Astrocyte of the cerebellum (primary cell): ENCODE measurements at places on chromosomes 5 and 9.

GRCh38 chr9:124110307-124110915, 98.8 kb downstream of the LHX2 start:
- peak; percentile 64 for DNase-seq

DNA sequence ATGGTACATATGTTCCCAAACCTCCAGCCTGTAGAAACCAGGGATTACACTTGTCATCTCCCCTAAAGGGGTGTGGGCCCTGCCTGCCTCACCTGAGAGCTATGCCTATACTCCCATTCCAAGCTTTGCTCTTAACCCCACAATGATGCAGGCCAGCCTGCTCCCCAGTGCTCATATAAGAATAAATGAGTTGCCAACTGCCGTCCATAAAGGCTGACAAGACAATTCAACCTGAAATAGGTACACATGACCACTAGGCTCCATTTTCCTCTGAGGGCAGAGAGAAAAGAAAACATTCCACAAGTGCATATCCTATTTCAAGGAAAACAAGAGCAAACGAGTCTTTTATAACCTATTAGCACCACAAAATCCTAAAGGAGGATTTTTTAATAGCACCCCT, 28.4 kb downstream of the SKP1 start:
- DNase-seq: no peak

DNA sequence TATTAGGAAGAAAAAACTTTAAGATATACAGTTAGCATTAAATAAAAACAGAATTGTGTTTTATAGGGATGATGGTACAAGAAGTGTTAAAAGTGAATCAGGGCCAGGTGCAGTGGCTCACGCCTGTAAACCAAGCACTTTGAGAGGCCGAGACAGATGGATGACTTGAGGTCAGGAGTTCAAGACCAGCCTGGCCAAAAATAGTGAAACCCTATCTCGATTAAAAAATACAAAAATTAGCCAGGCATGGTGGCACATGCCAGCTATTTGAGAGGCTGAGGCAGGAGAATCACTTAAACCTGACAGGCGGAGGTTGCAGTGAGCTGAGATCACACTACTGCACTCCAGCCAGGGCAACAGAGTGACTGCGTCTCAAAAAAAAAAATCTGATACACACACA, 282.9 kb upstream of the ATP10B start:
- DNase-seq: no peak

DNA sequence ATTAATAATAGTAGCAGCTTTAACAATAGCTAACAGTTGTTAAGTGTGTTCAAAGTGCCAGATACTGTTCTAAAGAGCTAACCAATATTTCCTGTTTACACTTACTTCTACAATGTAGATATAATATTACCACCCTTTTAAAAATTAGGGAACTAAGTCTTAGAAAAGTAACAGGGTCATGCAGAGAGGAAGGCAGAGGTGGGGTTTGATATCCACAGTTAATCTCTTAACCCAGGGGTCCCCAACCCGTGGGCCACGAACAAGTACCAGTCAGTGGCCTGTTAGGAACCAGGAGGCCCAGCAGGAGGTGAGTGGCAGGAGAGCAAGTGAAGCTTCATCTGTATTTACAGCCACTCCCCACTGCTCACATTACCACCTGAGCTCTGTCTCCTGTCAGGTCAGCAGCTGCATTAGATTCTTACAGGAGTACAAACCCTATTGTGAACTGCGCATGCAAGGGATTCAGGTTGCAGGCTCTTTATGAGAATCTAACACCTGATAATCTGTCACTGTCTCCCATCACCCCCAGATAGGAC, 89.1 kb downstream of the ACTL7B start:
- DNase-seq: no peak
